ENCODE measurements at places on chromosomes 4 and X.

- DNase-seq: no peak
- no peak overlapping the region for H3K4me3 ChIP-seq
- no peaks in the 10 kb centered on the region for H3K4me1 ChIP-seq
- H3K27ac ChIP-seq: no peak overlapping the region
- peaks cover 13% of the 10 kb centered on the region for H3K27me3 ChIP-seq
Measured at GRCh38 chr4:111630705-111631104, 514.5 kb upstream of the FAM241A start.

GRCh38 chrX:154819771-154820341 is 14.6 kb upstream of the MPP1 start:
- no peaks in the 10 kb centered on the region for H3K27me3 ChIP-seq
- DNase-seq: no peak
- no peak overlapping the region for H3K27ac ChIP-seq
- H3K4me1 ChIP-seq: no peaks in the 10 kb centered on the region
- no peaks in the 10 kb centered on the region for H3K36me3 ChIP-seq

- H3K27me3 ChIP-seq: no peaks in the 10 kb centered on the region
- no peaks in the 10 kb centered on the region for H3K36me3 ChIP-seq
- no peaks in the 10 kb centered on the region for H3K4me1 ChIP-seq
- H3K27ac ChIP-seq: no peak overlapping the region
- DNase-seq: no peak
Measured at GRCh38 chrX:134713618-134714107, 55.4 kb upstream of the PLAC1 start.

GRCh38 chr4:75800972-75801371 is 76.6 kb downstream of the USO1 start:
- H3K36me3 ChIP-seq: peaks cover 8% of the 10 kb centered on the region
- no peaks in the 10 kb centered on the region for H3K4me1 ChIP-seq
- H3K27ac ChIP-seq: no peak overlapping the region
- no peak overlapping the region for H3K4me3 ChIP-seq
- DNase-seq: no peak

DNA sequence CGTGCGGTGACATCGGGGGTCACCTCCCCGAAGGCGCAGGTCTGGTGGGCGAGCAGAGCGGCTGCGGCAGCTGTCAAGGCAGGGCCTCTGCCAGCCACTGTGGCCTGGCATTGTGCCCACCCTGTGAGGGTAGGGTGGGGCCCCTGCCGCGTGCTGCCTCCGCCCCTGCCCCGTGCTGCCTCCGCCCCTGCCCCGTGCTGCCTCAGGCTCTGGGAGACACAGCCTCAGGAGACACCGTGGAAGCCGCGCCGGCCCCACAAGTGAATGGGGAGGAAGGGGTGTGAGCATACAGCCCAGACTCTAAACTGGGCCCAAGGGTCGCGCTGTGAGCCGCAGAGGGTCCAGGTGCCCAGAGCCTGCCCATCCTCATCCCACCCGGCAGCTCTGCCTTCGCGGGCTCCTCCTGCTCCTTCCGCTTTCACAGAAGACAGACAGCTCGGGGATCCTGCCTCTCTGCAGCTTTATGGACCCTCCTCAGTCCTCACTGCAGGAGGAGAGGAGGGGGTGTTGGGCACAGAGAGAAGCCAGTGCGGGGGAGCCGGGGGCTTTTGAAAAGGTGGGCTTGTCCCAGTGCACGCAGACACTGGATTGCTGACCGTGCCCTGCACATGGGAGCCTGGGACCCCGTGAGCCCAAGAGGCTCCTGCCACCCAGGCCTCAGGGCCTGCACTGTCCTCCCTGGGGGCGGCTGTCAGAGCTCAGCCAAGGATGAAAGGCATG is 27.4 kb downstream of the PCGF3 start:
- no peak overlapping the region for H3K27ac ChIP-seq
- H3K4me3 ChIP-seq: no peak overlapping the region
- no peaks in the 10 kb centered on the region for H3K4me1 ChIP-seq
- DNase-seq: no peak

GRCh38 chr4:188697243-188697642 is 558.0 kb downstream of the TRIML1 start:
- no peaks in the 10 kb centered on the region for H3K27me3 ChIP-seq
- H3K36me3 ChIP-seq: no peaks in the 10 kb centered on the region
- no peak for DNase-seq

GRCh38 chr4:142203505-142203904 is 567.1 kb downstream of the IL15 start:
- H3K4me3 ChIP-seq: no peak overlapping the region
- no peak overlapping the region for H3K27ac ChIP-seq
- DNase-seq: no peak
- H3K27me3 ChIP-seq: no peaks in the 10 kb centered on the region
- H3K4me1 ChIP-seq: no peaks in the 10 kb centered on the region

GRCh38 chrX:57573754-57574153 is 18.1 kb upstream of the ZXDB start:
- no peaks in the 10 kb centered on the region for H3K27me3 ChIP-seq
- no peak overlapping the region for H3K27ac ChIP-seq
- no peak overlapping the region for H3K4me3 ChIP-seq
- no peak for DNase-seq

GRCh38 chrX:30010471-30010870 is 204.9 kb upstream of the MAGEB2 start:
- no peaks in the 10 kb centered on the region for H3K36me3 ChIP-seq
- H3K27ac ChIP-seq: no peak overlapping the region
- H3K4me3 ChIP-seq: no peak overlapping the region
- H3K27me3 ChIP-seq: no peaks in the 10 kb centered on the region

Measured in sigmoid colon (tissue), 7 donors.